Astrocyte (in vitro differentiated cells and primary cell): ENCODE measurements at places on chromosomes 11 and 22. TPM values are rescaled to one million over a fixed set of nuclear protein-coding genes. Genes with fewer than 3 reads are reported as not detected.

Gene PDXP
- total RNA-seq = 18.9 and 22.4 TPM in 2 replicates

DNA sequence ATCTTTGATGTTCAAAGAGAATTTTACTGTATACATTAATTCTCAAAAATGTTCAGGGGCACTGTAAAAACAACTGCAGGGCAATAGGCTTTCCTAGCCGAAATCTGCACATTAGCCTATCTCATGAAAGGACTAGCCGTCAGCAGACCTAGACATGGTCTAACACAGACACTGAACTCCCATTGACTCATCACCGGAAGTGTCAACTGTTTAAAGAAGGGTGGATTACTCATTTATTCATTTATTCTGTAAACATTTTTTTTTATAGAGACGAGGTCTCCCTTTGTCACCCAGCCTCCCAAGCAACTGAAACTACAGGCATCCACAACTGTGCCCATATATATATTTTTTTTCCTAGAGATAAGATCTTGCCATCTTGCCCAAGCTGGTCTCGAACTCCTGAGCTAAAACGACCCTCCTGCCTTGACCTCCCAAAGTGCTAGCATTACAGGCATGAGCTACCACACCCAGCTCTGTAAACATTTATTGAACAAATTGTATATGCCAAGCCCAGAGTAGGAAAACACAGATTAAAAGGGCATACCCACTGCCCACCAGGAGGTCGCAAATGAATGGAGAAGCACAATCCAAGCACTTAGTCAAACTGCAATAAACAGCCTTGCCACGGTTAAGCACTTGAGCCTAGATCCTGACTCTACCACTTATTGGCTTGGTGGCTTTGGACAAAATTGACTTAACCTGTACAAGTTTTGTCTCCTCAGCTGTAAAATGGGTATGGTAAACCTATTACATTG, 26.6 kb downstream of the RAB30 start:
- peak; percentile 86 for DNase-seq
- peak overlapping the region; percentile 40 for H3K27ac ChIP-seq
- no peaks in the 10 kb centered on the region for H3K36me3 ChIP-seq
- H3K4me3 ChIP-seq = no peak overlapping the region
- H3K27me3 ChIP-seq = no peaks in the 10 kb centered on the region

Gene FAM111B
- 0.72 and 0.95 TPM in 2 replicates for total RNA-seq

DNA sequence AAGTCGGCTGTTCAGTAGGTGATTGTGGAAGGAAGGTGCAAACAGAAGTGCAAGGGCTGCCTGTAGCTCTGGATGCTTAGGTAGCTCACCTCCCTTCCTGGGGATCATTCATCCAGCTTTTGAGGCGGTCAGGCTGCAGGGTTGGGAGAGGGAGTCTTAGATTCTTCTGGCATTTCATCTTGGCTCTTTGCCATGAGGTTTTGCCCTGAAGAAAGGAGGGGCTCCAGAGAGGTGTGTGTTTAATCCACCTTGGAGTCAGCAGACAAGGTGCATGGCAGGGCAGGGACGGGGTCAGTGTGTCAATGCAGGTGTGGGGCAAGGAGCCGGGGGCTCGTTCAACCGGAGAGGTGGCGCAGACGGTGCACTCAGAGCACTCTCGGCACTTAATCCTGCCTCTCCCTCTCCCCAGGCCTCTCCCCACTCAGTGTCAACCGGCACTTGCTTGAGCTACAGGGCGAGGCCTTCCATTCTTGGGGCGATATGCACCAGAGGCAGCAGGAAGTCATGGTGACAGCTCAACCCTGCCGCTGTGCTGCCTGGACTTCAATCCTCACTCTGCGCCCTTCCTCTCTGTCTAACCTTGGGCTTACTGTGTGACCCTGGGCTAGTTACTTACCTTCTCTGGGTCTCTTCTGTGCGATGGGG, 7.2 kb downstream of the ADAMTS15 start:
- no peak overlapping the region for H3K27ac ChIP-seq
- H3K36me3 ChIP-seq = peaks cover 3% of the 10 kb centered on the region
- no peak for DNase-seq
- H3K4me1 ChIP-seq = peaks cover 23% of the 10 kb centered on the region
- no peak overlapping the region for H3K4me3 ChIP-seq

GRCh38 chr11:80815752-80816453, 1375.1 kb upstream of the TENM4 start:
- no peaks in the 10 kb centered on the region for H3K36me3 ChIP-seq
- no peaks in the 10 kb centered on the region for H3K27me3 ChIP-seq
- no peak overlapping the region for H3K4me3 ChIP-seq
- H3K27ac ChIP-seq = no peak overlapping the region
- H3K4me1 ChIP-seq = no peaks in the 10 kb centered on the region

DNA sequence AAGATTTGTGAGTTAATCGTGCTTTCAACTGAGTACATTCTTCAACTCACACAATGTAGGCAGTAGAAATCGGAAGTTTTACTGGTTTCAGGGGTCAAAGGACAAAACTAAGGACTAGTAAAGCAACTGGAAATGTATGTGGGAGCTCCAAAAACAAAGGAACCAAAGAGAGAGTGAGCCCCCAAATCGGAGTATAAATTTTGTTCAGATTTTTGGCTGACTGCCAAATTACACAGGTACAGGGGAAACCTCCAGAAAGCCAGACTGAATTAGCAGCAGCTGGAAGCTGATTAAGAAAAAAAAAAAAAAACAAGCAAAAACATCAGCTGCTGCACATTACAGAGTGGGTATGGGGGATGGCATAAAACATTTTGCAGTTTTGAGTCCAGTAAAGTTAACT, 75.2 kb upstream of the GNAZ start:
- DNase-seq = no peak
- no peaks in the 10 kb centered on the region for H3K36me3 ChIP-seq
- no peak overlapping the region for H3K27ac ChIP-seq
- H3K27me3 ChIP-seq = no peaks in the 10 kb centered on the region
- H3K4me1 ChIP-seq = no peaks in the 10 kb centered on the region

Gene MRGPRX3
- total RNA-seq = not detected in 2 replicates

Gene YWHAH
- total RNA-seq = 153 and 160 TPM in 2 replicates

GRCh38 chr11:127071606-127072005, 71.0 kb upstream of the KIRREL3 start:
- no peak for DNase-seq
- H3K27ac ChIP-seq = no peak overlapping the region
- no peaks in the 10 kb centered on the region for H3K36me3 ChIP-seq
- H3K4me3 ChIP-seq = no peak overlapping the region

Gene CYP2D6
- total RNA-seq = 0.82 and 0.91 TPM in 2 replicates

Gene MRPL48
- 23.8 and 24.6 TPM in 2 replicates for total RNA-seq

DNA sequence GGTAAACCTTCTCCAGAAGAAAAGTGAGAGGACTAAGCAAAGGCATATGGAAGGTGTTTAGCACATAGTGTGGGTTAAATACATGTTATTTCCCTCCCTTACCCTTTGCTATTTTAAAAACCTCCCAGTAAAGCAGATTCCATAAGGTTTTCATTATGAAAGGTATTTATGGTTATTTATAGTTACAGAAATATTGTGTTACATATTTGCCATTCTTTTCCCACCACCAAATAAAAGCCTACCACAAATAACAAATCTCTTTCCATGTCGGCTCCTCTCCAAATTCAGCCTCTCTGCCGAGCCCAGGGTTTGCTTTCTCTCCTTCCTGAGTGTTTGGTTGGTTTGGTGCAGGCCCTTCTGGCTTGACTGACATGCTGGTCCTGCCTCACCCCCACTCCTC, 64.4 kb downstream of the INSC start:
- H3K4me1 ChIP-seq = no peaks in the 10 kb centered on the region
- DNase-seq = peak; percentile 39
